ENCODE measurements at places on chromosomes 13 and 19. TPM values are rescaled to one million over a fixed set of nuclear protein-coding genes. Genes with fewer than 3 reads are reported as not detected.

- H3K4me3 ChIP-seq = no peak overlapping the region
- no peaks in the 10 kb centered on the region for H3K36me3 ChIP-seq
- no peaks in the 10 kb centered on the region for H3K27me3 ChIP-seq
- no peaks in the 10 kb centered on the region for H3K4me1 ChIP-seq
Observed at GRCh38 chr19:9729162-9729561, 39.4 kb downstream of the ZNF846 start.

Gene CGB1
- total RNA-seq = not detected

GRCh38 chr13:113545455-113545930, 39.1 kb upstream of the TFDP1 start:
- peak; percentile 55 for DNase-seq
- H3K4me3 ChIP-seq = no peak overlapping the region
- no peaks in the 10 kb centered on the region for H3K36me3 ChIP-seq
- no peaks in the 10 kb centered on the region for H3K4me1 ChIP-seq
- no peaks in the 10 kb centered on the region for H3K27me3 ChIP-seq
- no peak overlapping the region for H3K27ac ChIP-seq

GRCh38 chr13:54029226-54029625, 1000.6 kb downstream of the OLFM4 start:
- H3K27ac ChIP-seq = no peak overlapping the region
- H3K27me3 ChIP-seq = no peaks in the 10 kb centered on the region
- no peak overlapping the region for H3K4me3 ChIP-seq
- H3K36me3 ChIP-seq = no peaks in the 10 kb centered on the region
- no peaks in the 10 kb centered on the region for H3K4me1 ChIP-seq

DNA sequence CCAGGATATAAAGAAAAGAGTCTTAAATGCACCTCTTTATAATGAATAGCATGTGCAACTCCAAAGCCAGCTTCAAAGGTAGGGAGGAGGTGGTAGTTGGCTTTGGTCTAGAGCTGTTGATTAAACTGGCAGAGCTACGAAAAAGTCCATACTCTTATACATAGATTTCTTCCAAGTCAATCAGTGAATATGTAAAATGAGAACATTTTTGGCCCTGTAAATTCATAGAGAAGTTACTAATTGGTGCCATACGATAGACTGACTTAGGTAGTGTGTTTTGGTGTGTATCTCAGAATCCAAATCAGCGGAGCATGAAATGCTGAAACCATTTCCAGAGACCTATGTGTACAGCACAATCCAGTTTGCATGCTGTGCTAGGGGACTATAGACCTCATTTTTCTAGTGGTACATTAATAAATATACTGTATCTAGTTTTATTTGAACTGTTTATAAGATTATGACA, 17.1 kb upstream of the DPY19L3 start:
- no peak overlapping the region for H3K27ac ChIP-seq
- DNase-seq = no peak
- no peaks in the 10 kb centered on the region for H3K27me3 ChIP-seq

GRCh38 chr13:29589234-29589633, 6.3 kb downstream of the SLC7A1 start:
- H3K36me3 ChIP-seq = no peaks in the 10 kb centered on the region
- H3K4me1 ChIP-seq = no peaks in the 10 kb centered on the region
- no peak for DNase-seq

GRCh38 chr19:43936188-43936587, 1.1 kb upstream of the ZNF45 start:
- no peak overlapping the region for H3K27ac ChIP-seq
- H3K4me1 ChIP-seq = no peaks in the 10 kb centered on the region
- H3K27me3 ChIP-seq = no peaks in the 10 kb centered on the region
- no peaks in the 10 kb centered on the region for H3K36me3 ChIP-seq
- DNase-seq = no peak
- no peak overlapping the region for H3K4me3 ChIP-seq

Gene CEACAM19
- total RNA-seq = 12.7 TPM

Gene CACNG7
- not detected for total RNA-seq

Gene ZNF793
- total RNA-seq = 8.3 TPM
